ENCODE measurements at places on chromosomes 6 and 20. TPM values are rescaled to one million over a fixed set of nuclear protein-coding genes. Genes with fewer than 3 reads are reported as not detected.

GRCh38 chr6:32943864-32944649 is 3.2 kb upstream of the HLA-DMB start:
- DNase-seq: no peak

DNA sequence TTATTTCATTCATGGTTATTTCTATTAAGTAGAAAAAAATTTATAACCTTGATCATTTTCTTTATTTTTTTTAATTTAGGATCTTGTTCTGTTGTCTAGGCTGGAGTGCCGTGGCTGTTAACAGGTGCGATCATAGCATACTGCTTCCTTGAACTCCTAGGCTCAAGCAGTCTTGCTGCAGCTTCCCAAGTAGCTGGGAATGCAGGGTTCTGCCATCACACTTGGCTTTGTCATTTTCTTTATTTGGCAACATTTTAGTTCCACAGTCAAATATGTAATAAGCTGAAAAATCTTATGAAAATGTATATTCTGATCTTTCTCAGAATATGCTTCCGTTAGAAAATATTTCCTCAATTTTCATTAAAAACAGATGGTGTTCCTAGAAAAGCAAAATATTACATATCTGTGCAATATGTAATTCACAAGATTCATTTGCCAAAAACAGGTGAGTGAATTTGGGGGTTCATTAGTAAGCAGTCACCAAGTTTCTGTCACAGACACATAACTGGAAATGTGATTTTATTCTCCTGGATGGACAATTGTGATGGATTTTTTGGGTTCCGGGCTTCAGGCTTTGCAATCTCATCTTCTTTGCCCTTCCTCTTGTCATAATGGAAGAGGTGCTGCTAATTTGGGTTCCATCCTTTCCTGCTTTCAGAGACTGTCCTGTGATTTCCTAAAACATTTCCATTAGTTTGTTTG is 21.5 kb downstream of the AMD1 start:
- DNase-seq: no peak

GRCh38 chr6:36839749-36840431 is 646 bp upstream of the CPNE5 start:
- peak; percentile 74 for DNase-seq

- no peak for DNase-seq
Observed at GRCh38 chr6:44333273-44333919, 9.1 kb upstream of the SPATS1 start.

DNA sequence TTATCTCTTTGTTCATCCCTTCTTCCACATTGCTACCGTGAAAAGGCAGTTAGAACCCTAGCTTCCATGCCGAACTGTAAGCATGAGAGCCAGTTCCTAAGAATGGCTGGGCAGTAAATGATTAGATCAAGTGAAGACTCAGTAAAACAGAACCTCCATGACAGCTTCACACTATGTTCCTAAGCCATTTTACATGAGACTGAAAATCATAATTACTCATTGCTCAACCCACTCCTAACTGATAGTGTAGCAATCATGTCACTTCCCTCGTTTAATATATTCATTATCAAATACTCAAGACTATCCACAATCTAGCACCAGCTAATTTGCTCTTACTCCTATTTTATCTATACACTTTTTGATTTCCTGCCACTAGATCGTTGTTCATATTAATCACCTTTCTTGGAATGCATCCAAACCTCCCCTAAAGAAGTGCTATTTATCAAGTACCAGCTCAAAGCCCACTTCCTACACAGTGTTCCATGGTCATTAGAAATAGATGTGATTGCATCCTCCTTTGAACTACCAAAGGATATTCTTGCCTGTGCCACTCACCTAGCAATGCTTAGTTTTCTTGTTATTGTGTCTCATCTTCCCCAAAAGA is 6.0 kb downstream of the TMEM30A start:
- no peak for DNase-seq

DNA sequence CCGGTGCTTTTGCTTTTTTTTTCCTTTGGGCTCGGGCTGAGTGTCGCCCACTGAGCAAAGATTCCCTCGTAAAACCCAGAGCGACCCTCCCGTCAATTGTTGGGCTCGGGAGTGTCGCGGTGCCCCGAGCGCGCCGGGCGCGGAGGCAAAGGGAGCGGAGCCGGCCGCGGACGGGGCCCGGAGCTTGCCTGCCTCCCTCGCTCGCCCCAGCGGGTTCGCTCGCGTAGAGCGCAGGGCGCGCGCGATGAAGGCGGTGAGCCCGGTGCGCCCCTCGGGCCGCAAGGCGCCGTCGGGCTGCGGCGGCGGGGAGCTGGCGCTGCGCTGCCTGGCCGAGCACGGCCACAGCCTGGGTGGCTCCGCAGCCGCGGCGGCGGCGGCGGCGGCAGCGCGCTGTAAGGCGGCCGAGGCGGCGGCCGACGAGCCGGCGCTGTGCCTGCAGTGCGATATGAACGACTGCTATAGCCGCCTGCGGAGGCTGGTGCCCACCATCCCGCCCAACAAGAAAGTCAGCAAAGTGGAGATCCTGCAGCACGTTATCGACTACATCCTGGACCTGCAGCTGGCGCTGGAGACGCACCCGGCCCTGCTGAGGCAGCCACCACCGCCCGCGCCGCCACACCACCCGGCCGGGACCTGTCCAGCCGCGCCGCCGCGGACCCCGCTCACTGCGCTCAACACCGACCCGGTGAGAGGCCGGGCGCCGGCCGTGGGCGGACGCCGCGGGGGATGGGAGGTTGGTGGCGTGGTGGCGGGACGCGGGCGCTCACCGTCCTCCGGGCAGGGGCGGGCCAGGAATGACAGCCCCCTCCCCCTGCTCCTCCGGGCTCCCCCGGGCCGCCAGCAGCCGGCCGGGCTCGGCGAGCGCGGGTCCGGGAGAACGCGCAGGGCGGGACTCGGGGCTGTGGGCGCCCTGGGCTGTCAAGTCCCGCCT is 606 bp downstream of the ID4 start:
- peak; percentile 74 for DNase-seq

GRCh38 chr6:32852018-32852843 is 1.3 kb downstream of the TAP1 start:
- DNase-seq: no peak

- no peak for DNase-seq
Observed at GRCh38 chr20:39935901-39936300, 753.1 kb downstream of the MAFB start.

GRCh38 chr6:71107911-71108420 is 151.1 kb upstream of the B3GAT2 start:
- DNase-seq: no peak

DNA sequence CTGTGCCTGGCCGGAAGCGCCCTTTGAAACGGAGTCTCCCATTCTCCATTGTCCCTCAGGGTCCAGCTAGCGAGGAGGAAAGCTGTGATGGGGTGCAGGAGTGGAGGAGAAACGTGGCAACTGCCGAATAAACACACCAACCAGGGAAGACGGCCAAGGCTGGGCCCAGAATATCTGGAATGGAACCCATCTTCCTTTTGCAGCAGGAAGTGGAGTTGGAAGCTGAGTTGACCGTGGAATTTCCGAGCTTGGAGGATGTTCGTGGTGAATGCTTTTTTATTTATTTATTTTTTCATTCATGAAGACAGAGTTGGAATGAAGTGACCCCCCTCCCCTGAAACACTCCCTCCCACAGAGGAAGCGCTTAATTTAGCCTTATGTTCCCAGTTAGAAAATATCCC is 105.6 kb upstream of the RNF24 start:
- no peak for DNase-seq

- no peak for DNase-seq
Observed at GRCh38 chr6:162029873-162030576, 697.5 kb downstream of the PRKN start.

DNA sequence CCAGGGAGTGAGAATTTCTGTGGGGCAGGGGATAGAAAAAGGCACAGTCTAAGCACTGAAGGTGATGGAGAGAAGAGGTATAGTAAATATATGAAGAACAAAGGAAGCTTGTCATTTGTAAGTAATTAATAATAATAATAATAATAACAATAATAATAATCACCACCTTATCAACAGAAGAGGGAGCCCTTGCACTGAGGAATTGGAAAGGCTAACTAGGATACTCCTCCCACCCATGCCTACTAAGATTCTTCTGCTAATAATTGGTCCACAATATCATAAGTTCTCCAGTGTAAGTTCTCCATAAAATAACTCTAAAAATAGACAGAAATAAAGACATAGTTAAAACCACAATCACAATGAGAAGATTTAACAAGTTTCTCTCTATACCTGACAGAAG is 912 bp upstream of the OR12D3 start:
- no peak for DNase-seq

GRCh38 chr20:31559704-31560093 is 45.4 kb upstream of the ID1 start:
- no peak for DNase-seq

GRCh38 chr6:30759575-30760239 is 15.4 kb upstream of the IER3 start:
- DNase-seq: no peak

DNA sequence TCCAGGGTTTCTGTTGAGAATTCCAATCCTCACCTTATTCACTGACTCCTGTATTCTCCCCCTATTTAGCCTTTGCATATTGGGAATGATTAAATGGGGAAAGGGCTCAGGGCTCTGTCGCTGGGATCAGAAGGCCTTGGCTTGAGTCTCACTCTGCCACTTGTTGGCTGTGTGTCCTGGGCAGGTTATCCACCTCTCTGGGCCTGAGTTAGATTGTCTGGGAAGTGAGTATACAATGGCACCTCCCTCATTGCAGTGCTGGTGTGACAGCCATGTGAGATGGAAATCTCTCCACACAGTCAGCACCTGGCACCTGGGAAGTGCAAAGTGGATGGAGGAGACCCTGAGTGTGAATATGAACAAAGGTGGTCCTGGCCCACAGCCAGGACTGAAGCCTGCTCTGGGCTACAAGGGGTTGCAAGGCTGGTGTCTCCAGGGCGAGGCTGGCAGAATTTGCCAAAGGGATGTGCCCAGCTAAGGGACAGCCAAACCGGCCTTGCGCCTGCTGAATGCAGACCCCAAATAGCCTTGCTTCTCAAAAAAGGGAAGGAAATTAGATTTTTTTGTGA is 200.0 kb upstream of the PMEPA1 start:
- DNase-seq: no peak

- no peak for DNase-seq
Observed at GRCh38 chr6:71908162-71908765, 21.9 kb downstream of the RIMS1 start.

DNA sequence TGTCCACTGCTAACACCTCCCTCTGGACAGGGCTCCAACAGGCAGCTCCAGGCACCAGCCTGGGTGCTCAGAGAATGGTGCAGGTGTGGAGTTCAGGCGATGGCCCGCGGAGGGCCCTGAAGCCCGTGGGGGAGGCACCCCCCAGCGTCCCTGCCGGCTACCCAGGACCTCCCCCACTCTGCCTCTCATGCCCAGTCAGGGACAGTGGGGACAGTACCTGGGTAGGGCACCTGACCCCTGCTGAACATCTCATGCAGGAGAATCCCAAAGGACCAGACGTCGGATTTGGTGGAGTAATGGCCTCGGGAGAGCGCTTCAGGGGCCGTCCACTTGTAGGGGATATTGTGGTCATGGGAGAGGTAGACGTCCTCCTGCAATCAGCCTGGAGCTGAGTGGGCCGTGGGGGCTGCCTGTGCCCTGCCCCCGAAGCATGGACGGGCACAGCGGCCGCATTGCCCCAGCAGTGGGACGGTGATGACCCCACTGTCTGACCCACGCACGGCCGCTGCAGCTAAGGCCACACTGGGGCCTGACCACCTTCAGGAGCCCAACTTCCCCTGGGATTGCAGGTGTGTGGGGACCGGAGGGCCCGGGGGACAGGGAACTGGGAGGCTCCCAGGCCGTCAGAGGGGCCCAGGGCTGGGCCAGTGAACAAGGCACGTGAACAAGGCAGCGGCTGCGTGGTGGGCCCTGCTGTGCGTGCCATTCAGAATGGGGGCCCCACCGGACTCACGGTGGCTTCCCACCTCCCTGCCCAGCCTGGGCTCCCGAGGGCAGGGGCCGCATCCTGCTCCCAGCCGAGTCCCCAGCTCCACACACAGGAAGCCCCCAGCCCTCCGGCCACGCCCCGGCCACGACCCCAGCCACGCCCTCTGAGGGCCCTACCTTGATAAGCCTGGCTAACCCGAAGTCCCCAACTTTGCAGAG is 7.1 kb downstream of the PTK6 start:
- peak; percentile 15 for DNase-seq

DNA sequence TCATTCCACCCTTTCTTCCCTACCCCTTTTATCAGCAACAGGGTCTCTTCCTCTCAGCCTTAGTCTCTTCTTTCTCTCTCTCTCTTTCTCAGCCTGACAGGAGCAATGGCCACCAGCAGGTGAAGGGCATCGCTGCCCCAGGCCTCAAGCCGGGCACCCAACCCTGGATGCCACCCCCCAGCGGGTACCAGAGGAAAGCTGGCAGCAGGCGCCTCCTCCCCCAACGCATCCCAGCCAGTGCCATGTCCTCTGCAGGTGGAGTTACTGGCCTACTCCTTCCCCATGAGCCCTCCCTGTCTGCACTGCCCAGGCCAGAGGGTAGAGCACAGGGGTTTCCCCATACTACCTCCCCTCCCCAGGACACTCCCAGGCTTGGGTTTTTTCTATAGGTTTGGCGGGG is 32.2 kb downstream of the EIF2S2 start:
- no peak for DNase-seq

GRCh38 chr6:4134841-4135664 is at the start of gene ECI2:
TSS of gene ECI2 (minus strand) at chr6:4135575. CDS start at chr6:4135560, 15 bp downstream.
- peak; percentile 71 for DNase-seq

DNA sequence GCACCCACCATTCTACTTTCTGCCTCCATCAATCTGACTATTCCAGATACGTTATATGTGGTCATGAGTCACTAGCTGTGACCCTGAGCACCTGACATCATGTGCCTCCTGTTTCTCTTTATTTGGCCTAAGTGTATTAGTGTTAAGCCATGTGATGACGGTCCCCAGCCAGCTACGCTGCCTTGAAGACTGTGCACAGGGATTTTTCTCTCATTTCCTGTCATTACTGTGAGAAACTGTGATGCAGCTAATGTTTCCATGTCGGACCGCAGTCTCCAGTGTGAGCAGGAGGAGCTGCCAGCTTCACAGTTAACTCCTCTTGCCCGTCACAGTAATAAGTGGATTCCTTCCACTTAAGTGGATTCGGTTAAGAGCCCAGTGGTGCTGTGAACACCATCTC is 9.9 kb upstream of the SPATS1 start:
- DNase-seq: no peak

Gene PROKR2
- total RNA-seq: 0.86 TPM

Gene SNAI1
- total RNA-seq: 3.9 TPM

Gene SSTR4
- not detected for total RNA-seq

Gene TRIM10
- total RNA-seq: not detected

Gene VSX1
- not detected for total RNA-seq

Gene LRRN4
- not detected for total RNA-seq

Gene TMEM244
- not detected for total RNA-seq

Gene SLC35D3
- not detected for total RNA-seq

Gene MEI4
- 0.86 TPM for total RNA-seq

Gene KIF16B
- total RNA-seq: 27.0 TPM

Gene ATF6B
- 79.5 TPM for total RNA-seq

Gene C6orf52
- total RNA-seq: 4.1 TPM
